Esophagus squamous epithelium (tissue), 5 donors: ENCODE measurements at places on chromosomes 3 and 15.

- no peak for DNase-seq
Measured at GRCh38 chr3:193560870-193561269, 6.2 kb upstream of the ATP13A4 start.

DNA sequence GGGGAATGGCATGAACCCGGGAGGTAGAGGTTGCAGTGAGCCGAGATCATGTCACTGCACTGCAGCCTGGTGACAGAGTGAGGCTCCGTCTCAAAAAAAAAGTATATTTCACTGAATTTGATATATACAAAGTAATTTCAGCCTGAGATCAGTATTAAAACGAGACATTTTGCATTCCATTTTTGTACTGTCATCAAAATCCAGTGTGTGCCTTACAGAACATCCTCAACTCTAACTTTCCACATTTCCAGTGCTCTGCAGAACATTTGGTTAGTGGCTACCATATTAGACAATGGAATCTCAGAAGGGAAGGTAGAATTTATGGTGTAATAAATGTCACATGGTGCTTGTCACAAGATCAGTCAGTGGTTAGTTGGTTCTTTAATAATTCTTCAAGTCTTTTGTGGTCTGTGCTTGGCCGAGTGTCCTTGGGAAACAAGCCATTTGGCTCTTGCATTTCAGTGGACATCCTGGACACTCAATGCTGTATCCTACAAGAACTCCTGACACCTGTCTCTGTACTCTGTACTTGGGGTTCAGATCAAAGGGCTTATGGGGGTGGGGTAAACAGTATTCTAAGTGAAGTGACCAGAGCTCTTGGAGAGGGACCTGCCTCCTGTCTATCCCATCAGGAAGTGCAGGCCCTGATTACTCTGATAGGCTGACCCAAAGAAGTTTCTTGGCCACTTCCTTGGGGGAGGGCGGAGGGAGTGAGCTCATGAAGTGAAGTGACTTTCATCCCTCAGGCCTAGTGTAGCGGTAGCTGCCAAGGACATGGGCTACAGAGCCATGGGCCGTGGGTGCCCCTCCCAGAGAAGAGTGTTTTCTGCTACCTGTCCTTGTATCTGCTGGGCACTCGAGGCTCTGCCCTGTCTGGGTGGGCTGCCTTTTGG is 3.7 kb downstream of the ACVR2B start:
- DNase-seq = no peak

DNA sequence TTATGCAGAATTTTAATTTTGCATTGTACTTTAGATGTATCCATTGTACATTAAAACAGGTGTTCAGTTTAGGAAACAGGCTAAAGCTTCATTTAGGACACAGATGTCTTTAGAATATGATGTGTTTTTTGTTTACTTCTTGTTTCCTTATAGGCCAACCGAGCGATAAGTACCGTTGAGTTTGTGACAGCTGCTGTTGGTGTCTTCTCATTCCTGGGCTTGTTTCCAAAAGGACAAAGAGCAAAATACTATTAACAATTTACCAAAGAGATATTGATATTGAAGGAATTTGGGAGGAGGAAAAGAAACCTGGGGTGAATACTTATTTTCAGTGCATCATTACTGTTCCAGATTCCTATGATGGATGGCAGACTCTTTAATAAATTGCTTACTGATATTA is 29.4 kb downstream of the PLAAT1 start:
- no peak for DNase-seq

DNA sequence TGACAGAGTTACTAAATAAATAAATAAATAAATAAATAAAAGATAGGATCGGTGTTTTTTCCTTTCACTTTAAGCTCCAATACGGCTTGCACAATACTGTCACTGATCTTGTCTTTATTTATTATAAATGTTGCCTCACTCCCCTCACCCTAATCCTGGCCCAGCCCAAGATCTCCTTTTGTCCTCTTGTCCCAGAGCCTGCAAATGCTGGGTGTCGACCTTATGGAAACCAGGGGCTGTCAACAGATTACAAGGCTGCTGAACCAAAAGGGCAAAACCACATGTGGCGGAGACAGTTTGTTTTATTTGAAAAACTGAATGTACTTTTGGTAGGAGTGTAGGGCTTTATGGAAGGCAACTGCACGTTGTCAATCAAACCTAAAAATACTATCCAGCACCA is 75.9 kb downstream of the RFTN1 start:
- DNase-seq = no peak

GRCh38 chr3:192128060-192128459 is 599.3 kb downstream of the FGF12 start:
- DNase-seq = no peak

DNA sequence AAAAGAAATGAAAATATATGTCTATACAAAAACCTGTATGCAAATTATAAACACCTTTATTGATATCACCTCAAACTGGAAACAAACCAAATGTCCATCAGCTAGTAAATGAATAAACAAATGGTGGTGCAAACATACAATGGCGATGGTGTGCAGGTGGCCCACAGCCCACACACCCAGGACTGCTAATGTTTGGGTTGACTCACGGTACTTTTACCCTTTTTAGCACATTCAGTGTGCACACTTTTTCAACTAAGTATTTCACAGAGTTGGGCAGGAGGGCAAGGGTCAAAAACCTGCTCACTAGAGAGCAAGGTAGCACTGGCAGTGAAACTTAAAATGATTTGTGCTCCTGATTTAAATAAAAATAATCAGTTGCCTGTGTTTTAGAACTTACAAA is 123.1 kb upstream of the BHLHE40 start:
- DNase-seq = no peak

GRCh38 chr15:36499412-36500389 is 79.7 kb upstream of the CDIN1 start:
- no peak for DNase-seq

DNA sequence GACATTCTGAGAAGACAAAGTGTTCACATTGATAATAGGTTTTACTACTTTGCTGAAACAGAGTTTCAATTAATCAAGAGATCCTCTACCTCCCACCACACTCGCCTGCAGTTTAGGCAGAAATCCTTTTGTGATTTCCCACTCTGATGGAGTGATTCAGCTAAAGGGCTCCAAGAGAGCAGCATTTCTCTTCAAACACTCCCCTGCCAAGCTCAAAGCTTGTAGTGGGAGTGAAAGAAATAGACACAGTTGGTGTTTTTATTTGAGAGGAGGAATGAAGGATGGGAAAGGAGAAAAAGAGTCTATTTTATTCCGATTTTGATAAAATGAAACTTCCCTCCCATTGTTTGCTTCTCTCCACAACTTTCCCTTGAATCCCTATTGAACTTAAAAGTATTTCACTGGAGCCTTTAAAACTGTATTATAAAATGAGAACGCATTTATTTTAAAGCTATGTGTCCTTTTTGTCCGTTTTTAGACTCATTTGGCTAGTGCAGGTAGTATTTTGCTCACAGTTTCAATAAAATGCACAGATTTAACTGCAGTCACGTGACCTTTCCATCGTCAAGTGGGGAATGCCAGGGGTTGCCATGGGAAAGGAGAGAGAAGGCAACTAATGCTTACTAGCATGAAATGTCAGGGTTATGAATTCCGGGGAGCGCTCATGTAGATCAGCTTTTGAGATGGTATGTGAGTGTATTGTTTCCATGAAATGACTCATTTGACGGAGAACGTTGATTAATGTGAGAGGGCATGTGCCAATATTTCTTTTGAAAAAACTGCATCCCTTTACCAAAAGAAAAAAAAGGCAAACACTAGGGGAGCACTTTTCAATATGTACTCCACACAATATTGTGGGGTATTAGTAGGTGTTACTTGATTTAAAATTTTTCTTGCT is 7.7 kb upstream of the OSBPL11 start:
- no peak for DNase-seq

DNA sequence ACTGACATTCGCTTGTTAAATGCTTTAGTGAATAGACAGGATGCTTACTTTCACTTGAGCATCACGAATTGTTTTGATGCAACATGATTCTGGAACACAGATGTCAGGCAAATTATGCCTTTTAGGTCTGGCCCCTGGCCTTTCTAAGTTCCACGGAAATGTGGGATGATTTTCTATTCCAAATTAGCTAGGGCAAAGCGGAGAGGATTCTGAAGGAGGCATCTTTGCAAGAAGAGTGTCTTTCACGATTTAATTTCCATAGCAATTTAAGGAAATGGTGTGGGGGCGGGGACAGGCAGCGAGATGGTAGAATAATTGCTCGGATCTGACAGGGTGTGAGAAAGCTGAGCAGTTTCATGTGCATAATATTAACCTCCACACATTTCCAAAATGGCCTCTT is 238.5 kb upstream of the KCNMB2 start:
- no peak for DNase-seq

DNA sequence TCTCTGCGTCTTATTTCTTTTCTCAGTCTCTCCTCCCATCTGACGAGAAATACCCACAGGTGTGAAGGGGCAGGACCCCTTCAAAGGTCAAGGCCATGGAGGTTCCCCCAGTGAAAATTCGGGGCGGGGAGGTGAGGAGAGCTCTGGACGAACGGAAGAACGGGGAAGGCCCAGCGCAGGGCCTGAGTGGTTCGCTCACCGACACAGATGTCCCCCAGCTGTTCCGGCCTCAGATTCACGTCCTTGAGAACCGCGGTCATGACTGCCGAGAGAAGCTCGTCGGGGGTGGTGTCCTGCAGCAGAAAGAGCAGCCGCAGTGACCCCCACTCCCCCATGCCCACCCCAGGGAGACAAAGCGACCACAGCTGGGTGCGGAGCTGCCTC is 542 bp downstream of the ACAA1 start:
- DNase-seq = no peak

DNA sequence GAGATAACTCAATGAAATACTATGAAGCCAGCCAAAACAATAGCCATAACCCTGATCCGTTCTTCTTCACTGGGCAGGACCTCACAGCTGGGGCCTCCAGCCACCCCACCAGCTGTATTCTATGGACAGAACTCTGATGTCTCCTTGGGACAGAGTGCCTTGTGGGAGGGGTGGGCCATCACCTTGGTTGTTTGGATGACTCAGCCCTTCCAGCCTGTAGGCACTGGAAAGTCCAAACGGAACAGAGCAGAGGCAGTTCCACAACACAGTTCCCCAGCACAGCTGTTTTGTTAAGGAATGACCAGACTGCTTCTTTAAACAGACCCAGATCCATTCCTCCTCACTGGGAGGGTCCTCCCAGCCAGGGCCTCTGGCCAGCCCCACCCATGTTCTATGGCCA is 31.9 kb upstream of the ZBED2 start:
- DNase-seq = no peak

DNA sequence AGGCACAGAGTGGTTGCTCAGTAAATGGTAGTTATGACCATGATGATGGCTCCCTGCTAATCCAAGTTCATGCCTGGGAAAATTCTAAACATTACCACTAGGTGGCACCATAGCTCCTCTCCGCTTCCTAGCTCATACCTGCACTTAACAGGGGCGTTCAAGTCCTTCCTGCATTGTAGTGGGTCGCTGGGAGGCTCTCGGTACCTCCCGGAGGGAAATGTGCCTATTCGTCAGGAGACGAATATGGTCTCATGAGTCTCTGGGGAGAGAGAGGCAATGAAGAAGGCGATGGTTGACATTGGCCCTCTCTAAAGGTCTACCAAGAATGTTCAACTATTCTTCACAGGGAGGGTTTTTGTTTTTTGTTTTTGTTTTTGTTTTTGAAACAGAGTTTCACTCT is 10.9 kb downstream of the MESP1 start:
- DNase-seq = no peak

GRCh38 chr3:114194750-114195149 is 15.9 kb upstream of the DRD3 start:
- no peak for DNase-seq

GRCh38 chr15:91625506-91625905 is 228.0 kb upstream of the SLCO3A1 start:
- DNase-seq = no peak

DNA sequence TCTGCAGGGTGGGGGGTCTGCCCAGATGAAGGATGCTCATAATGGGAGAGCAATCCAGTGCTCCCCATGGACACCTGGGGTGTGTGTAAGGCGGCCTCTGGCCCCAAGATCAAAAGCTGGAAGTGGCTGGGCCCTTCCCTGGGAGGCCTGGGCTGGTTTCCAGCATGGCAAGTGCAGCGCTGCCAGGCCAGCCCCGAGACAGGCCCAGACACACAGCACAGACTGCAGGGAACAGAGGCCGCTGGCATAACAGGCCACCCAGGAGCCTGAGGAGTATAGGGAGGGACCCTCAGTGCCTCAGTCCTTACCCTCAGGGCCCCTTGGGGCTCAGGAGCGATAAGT is 10.0 kb downstream of the ITPKA start:
- no peak for DNase-seq

DNA sequence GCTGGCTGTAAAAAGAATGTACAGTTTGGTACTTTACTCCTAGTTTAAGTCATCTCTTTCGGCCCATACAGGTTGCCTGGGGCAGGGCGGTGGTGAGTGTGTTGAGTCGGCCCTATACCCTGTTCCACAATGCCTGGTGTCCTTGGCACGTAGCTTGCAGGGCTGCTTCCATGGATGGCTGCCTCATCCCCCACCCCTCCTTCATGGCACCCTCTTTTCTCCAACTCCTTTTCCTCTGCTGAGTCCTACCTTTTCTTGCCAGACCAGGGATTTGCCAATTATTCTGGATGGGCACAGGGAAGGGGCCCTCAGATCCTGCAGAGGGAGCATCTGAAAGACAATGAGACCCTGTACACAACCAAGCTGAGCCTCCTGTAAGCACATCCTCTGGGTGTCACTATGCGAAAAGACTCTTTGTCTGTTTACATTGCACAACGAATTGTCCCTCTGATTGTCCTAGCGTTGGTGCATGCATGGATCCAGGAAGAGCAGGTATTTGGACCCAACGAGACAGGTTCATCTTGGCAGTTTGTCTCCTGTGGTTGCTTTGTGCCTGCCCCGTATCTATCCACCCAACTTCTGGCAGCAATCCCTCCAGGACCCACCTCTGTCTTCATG is 73.6 kb upstream of the CGNL1 start:
- DNase-seq = no peak

GRCh38 chr3:8954938-8955763 is 8.1 kb downstream of the RAD18 start:
- no peak for DNase-seq

DNA sequence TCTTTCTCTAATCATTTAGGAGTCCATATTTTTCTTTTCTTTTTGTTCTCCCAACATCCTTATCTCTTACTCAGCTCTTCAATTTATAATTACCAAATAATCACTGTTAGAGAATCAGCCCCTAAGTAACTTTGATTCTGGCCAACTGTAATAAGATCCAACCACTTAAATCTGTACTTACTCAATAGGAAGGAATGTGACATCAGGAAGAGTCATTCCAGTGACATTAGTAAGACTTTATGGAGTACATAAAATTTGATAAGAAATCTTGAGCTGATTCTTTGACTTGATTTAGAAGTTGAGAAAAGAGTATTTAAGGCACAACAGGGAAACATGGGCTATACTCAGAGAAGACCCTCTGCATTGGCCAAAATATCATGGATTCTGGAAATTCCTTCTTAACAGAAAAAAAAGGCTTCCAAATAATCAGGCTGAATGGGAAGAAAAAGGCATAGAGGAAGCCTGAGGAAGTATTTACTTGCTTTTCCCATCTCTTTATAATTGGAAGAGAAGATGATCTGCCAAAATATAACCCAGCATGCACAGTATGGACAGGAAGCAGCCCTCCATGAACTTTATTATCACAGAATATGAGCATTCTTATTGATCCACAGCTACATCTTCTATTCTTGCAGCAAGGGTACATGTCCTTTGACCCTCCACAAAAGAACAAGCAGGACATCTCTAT is 289.7 kb upstream of the TPRG1 start:
- no peak for DNase-seq
